Upper lobe of left lung (tissue), 6 donors: ENCODE measurements at places on chromosomes 2 and 18. TPM values are rescaled to one million over a fixed set of nuclear protein-coding genes. Genes with fewer than 3 reads are reported as not detected.

Gene KLHL41
- not detected for total RNA-seq

Gene DAW1
- total RNA-seq, result 18.7 TPM

Gene HAAO
- 6.9 TPM for total RNA-seq

Gene ATG16L1
- total RNA-seq, result 33.3 TPM

Gene GPR45
- not detected for total RNA-seq

Gene NRP2
- 74.8 TPM for total RNA-seq

Gene FHL2
- total RNA-seq, result 4.9 TPM

Gene NDUFAF7
- 12.2 TPM for total RNA-seq

Gene SKOR2
- not detected for total RNA-seq

Gene EFR3B
- 10.1 TPM for total RNA-seq

Gene DAPL1
- total RNA-seq, result not detected

Gene KCNG2
- total RNA-seq, result 1.1 TPM

Gene KLHL30
- not detected for total RNA-seq

Gene STAT4
- total RNA-seq, result 5.0 TPM

Gene KCMF1
- total RNA-seq, result 76.6 TPM

Gene LIPG
- total RNA-seq, result 12.2 TPM

Gene ZC3H6
- 5.6 TPM for total RNA-seq
